ENCODE measurements at places on chromosomes 3 and 15.

DNA sequence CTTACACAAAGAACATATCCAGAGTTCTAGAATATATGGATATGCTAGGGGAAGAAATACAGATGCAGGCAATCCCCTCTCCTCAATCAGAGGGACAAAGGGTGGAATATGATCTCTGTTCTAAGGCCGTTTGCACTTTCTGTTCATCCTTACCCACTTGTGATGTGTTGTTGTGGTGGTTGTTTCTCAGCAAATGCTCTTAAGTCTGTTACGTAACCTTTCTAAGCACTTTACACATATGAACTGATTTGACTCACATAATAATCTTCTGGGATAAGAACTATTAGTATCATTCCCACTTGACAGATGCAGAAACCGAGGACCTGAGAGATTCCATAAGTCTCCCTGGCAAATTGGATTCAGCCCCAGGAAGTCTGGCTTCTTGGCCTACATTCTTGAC lies 40.5 kb downstream of the NGRN start:
- DNase-seq: no peak

DNA sequence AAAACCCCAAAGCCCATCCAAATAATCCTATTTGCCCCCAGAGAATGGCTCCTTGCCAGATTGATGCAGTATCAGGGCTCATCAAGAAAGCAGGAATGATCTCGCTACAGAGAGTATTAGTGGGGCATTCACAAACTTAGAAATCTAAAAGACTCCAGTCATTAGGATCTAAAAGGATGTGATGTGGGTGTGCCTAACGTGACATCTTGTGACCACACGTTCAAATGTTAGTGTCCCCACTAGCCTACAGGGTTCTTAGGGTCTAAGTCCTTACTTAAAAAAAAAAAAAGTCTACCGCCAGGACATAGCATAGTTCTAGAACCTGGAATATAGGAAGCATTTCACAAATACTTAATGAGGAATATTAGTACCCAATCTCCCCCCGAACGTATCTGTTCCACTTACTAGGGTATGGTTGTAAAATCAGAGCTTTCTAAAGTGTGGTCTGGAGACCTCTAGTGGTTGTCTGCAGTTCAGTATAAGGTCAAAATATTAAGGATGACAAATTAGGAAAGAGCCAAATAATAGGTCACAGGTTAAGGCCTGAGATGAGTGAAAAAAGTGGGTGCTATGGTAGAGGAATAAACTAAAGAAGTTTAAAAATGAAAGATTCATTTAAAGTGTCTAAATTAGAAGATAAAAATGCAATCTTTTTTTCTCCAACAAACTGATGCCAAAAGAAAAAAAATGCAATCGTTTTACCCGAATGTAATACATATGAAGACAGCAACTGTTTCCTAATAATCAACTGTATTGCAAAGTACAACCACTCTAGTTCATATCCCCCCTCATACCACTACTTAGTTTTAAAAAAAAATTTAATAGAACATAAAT lies 4.2 kb upstream of the CHRM5 start:
- DNase-seq: no peak

DNA sequence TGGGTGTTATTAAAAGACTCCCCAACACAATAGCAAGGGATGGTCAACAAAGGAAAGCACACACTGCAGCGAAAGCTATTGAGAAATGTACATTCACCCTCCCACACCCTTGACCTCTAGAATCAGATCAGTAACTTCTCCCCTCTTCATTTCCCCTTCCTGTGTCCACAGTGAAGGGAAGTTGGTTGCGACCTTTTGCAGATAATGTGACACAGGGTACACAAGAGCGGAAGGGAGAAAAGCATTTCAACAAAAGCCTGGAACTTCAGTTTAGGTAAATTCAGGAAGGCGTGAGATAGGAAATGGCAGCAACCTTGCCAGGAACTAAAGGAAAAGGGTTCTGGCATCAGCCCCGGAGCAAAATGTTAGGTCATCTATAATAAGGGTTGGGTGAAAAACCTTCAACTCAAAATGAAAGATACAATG lies 899.8 kb downstream of the MCTP2 start:
- DNase-seq: no peak

- no peak for DNase-seq
Measured at GRCh38 chr3:14246414-14246813, 67.8 kb downstream of the LSM3 start.

GRCh38 chr3:44058868-44059203 lies 182.8 kb upstream of the TOPAZ1 start:
- DNase-seq: no peak

DNA sequence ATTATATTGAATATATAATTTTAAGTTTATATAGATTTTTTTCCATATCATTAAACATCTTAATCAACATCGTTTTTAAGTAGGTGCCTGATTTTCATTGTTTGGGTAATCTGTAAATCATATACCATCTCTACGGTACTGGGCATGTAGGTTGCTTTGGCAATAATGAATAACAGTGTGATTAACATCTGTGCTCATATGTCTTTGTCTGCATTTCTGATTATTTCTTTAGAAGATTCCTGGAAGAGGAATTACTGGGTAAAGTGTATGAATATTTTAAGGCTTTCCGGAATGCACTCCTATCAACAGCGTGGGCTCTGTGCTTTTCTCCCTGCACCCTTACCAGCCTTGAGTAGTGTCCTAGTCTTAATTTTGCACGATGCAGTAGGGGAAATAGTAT lies 119.8 kb upstream of the LIPC start:
- no peak for DNase-seq
